ENCODE measurements at places on chromosomes 1 and 21.
A peak's percentile ranks its signal among the peaks of the same experiment; 100 is the strongest.

GRCh38 chr1:229087339-229087738, 183.6 kb upstream of the RAB4A start:
- DNase-seq: no peak
- no peaks in the 10 kb centered on the region for H3K36me3 ChIP-seq

- H3K36me3 ChIP-seq: no peaks in the 10 kb centered on the region
- H3K4me1 ChIP-seq: peaks cover 1% of the 10 kb centered on the region
- no peaks in the 10 kb centered on the region for H3K27me3 ChIP-seq
- no peak overlapping the region for H3K4me3 ChIP-seq
Observed at GRCh38 chr1:65949933-65950332, 157.2 kb downstream of the PDE4B start.

DNA sequence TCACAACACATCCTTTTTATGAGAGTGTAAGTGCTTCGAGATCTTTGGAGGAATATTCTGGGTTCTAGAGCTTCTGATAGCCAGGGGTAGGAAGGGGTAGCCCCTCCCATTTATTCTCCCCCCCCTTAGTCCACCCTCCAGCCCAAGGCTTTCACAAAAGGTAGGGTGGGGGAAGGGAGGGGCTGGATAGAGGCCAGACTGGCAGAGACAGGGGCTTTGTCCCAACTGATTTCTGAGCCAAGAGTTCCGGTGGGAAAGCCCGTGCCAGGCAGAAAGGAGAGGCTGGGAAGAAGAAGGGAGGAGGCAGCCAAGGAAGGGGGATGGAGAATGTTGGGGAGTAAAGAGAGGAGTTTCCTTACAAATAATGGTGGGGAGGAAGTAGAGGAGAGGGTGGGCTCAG, 3.1 kb downstream of the BCAN start:
- H3K27ac ChIP-seq: no peak overlapping the region
- H3K4me3 ChIP-seq: no peak overlapping the region
- H3K27me3 ChIP-seq: peaks cover 87% of the 10 kb centered on the region
- H3K36me3 ChIP-seq: no peaks in the 10 kb centered on the region
- no peak for DNase-seq

DNA sequence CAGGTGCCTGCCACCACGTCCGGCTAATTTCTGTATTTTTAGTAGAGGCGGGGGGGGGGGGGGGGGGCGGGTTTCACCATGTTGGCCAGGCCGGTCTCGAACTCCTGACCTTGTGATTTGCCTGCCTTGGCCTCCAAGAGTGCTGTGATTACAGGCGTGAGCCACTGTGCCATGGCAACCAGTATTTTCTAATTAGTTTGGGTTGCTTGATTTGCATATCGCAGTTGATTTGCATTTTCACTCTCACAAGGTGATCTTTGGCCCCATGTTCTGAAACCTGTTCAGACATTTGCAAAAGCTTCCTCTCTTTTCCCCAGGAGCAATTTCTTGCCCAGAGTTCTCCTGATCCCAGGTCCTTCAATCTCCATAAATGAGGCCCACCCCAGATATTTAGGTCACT, 1.7 kb downstream of the TOR3A start:
- peak overlapping the region; percentile 96 for H3K27ac ChIP-seq
- peaks cover 7% of the 10 kb centered on the region for H3K36me3 ChIP-seq
- DNase-seq: no peak

GRCh38 chr1:177080564-177080963, 83.9 kb downstream of the ASTN1 start:
- H3K36me3 ChIP-seq: no peaks in the 10 kb centered on the region
- no peaks in the 10 kb centered on the region for H3K4me1 ChIP-seq
- no peak for DNase-seq
- H3K27ac ChIP-seq: no peak overlapping the region
- H3K27me3 ChIP-seq: peaks cover 7% of the 10 kb centered on the region

DNA sequence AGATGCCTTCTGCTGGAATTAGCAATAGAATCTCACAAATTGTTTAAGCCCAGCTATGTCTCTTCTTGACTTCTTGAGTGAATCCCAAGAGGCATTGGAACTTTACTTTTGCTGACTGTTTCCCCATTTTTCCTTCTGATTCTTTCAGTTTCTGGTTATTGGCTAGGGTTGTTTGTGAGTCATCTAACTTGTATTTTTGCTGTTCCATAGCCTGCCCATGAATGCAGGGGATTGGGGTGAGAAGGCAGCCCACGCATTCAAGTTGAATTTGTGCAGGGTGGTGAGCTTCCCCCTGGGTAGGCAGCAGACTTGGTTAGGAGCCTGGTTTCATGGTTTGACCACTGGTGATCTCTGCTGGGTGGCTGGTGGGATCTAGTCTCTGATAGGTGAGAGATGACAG, 10.4 kb upstream of the KLF17 start:
- H3K4me1 ChIP-seq: peaks cover 4% of the 10 kb centered on the region
- H3K27me3 ChIP-seq: peaks cover 12% of the 10 kb centered on the region
- no peak overlapping the region for H3K4me3 ChIP-seq

GRCh38 chr1:231465051-231465450, 43.0 kb upstream of the EGLN1 start:
- DNase-seq: no peak
- no peak overlapping the region for H3K27ac ChIP-seq
- H3K36me3 ChIP-seq: peaks cover 8% of the 10 kb centered on the region
- peaks cover 22% of the 10 kb centered on the region for H3K4me1 ChIP-seq
- H3K27me3 ChIP-seq: peaks cover 74% of the 10 kb centered on the region

- H3K27me3 ChIP-seq: no peaks in the 10 kb centered on the region
- no peaks in the 10 kb centered on the region for H3K36me3 ChIP-seq
- H3K4me3 ChIP-seq: no peak overlapping the region
- H3K27ac ChIP-seq: no peak overlapping the region
- no peaks in the 10 kb centered on the region for H3K4me1 ChIP-seq
Observed at GRCh38 chr1:103362348-103363007, 163.0 kb upstream of the RNPC3 start.

DNA sequence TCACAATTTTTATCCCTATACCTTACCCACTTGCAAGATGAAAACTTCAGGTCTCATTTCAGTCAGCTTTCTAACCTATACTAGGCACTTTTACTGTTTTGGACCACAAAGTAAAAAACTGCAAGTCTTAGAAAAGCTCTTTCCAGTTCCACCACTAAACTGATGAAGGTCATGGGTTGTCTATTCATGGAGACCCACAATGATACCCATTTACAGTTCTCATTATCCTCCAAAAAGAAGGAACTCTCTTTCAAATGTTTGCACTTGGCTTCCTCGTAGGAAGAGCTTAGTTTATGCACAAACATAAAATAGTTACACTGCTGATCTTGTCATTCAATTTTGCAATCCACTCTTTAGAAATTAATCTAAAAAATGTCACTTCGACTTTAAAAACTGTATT, 9.3 kb downstream of the ZNF281 start:
- DNase-seq: no peak
- H3K27ac ChIP-seq: no peak overlapping the region
- no peaks in the 10 kb centered on the region for H3K27me3 ChIP-seq
- H3K36me3 ChIP-seq: peaks cover 24% of the 10 kb centered on the region

- no peaks in the 10 kb centered on the region for H3K36me3 ChIP-seq
- no peak overlapping the region for H3K27ac ChIP-seq
- H3K4me1 ChIP-seq: no peaks in the 10 kb centered on the region
Observed at GRCh38 chr1:28796352-28797211, 15.4 kb upstream of the OPRD1 start.

DNA sequence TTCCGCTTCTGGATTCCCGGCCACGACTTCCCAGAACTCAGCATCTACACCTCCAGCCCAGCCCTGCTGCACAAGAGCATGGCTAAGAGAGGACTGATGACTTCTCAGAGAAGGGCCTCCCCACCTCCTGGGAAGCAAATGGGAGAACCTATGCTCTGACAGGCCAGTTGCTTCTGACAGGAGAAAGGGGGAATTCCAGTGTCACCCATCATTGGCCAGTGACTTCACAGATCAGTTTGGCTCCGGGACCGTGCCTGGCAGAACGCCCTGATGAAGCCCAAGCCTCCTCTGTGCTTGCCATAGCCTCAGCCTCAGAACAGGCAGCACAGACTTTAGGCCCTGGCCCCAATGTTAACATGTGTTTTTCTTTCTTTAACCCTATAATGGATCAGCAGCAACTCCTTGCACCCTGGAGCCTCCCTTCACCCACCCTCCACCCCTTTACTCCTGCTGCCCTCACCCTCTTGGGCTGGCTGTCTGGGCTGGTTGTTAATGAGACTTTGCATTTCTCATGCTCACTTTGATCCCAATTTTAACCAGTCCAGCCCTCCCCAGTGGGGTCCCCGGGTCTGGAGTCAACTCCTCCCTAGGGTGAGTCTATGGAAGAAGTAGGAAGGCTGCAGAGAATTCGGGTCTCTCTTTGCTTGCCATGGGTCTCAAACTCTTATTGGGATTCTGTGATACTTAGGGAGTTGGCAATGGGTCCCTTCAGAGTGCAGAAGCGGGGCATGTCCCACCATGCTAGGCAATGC, 42.7 kb upstream of the SLC30A1 start:
- H3K4me3 ChIP-seq: no peak overlapping the region
- H3K27ac ChIP-seq: no peak overlapping the region
- H3K27me3 ChIP-seq: no peaks in the 10 kb centered on the region

GRCh38 chr21:41641510-41641815, 125.4 kb downstream of the RIPK4 start:
- peaks cover 10% of the 10 kb centered on the region for H3K4me1 ChIP-seq
- no peak overlapping the region for H3K27ac ChIP-seq
- no peaks in the 10 kb centered on the region for H3K36me3 ChIP-seq

DNA sequence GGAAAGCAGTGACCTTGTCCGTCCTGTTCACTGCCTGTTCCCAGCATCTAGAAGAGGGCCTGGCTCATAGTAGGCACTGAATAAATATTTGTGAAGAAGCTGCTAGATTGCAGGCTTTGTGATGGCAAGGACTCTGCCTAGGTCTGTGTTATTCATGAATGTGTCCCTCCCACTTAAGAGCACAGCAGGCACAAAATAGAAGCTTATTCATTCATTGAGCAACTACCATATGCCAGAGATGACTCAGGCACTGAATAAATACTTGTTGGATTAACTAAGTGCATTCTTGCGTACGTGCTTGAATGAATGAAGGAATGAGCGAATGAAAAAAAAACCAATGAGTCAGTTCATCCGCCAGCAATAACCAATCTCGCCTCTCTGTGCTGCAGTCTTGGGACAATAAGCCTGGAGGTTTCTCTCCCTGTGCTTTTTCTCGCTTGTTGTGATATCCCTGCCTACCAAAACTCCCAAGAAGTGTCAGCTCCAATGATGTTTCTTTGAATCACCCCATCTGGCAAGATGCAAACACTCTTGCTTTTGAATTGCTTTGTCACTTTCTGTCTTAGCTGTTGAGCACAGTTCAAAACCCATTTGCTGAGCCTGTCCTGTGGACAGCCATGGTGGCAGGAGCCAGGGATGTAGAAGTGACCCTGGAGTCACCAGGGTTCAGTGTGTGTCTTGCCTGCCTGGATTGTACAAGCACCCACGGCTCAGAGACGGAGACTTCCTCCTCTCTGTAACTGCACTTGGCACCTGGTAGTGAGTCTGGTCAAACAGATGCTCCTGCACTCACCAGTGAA, 143.9 kb downstream of the KAZN start:
- no peaks in the 10 kb centered on the region for H3K4me1 ChIP-seq
- no peak overlapping the region for H3K4me3 ChIP-seq
- H3K36me3 ChIP-seq: no peaks in the 10 kb centered on the region
- no peak overlapping the region for H3K27ac ChIP-seq
- peaks cover 31% of the 10 kb centered on the region for H3K27me3 ChIP-seq
- DNase-seq: no peak

GRCh38 chr1:7039590-7040220, 254.5 kb downstream of the CAMTA1 start:
- H3K4me3 ChIP-seq: no peak overlapping the region
- H3K27ac ChIP-seq: no peak overlapping the region
- DNase-seq: no peak
- H3K4me1 ChIP-seq: no peaks in the 10 kb centered on the region

DNA sequence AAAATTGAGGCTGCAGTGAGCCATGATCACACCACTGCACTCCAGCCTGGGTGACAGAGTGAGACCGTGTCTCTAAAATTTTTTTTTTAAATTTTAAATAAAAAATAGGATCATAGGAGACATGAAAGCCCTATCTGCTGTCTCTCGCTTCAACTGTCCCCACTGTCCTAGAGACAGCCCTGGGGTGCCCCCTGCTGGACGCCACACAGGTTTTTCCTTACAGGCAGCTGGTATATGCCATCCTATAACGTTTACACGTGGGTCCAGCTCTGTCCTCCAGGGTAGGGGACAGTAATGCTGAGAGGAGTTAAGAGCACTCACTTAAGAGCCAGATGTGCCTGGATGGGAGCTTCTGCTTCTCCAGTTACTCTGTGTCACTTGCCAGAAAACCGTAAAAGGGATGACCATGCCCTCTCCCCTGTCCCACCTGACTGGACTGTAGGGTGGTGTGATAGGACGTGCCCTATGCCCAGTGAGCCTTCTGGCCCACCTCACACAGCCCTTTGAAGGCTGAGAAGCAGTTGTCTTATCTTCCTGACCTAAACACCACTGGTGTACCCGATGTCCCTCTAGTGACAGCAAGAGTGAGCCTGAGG, 8.5 kb downstream of the FBXO2 start:
- no peaks in the 10 kb centered on the region for H3K36me3 ChIP-seq
- H3K4me1 ChIP-seq: peaks cover 6% of the 10 kb centered on the region
- peak; percentile 77 for DNase-seq

GRCh38 chr21:37032877-37033471, 26.5 kb downstream of the RIPPLY3 start:
- no peaks in the 10 kb centered on the region for H3K36me3 ChIP-seq
- H3K27ac ChIP-seq: no peak overlapping the region
- peaks cover 3% of the 10 kb centered on the region for H3K27me3 ChIP-seq

GRCh38 chr1:4978660-4979390, 324.4 kb downstream of the AJAP1 start:
- H3K27ac ChIP-seq: no peak overlapping the region
- no peaks in the 10 kb centered on the region for H3K36me3 ChIP-seq
- no peak overlapping the region for H3K4me3 ChIP-seq
- peaks cover 3% of the 10 kb centered on the region for H3K4me1 ChIP-seq
- DNase-seq: no peak

GRCh38 chr1:21773585-21773984, 9.4 kb downstream of the USP48 start:
- no peak overlapping the region for H3K4me3 ChIP-seq
- peaks cover 41% of the 10 kb centered on the region for H3K4me1 ChIP-seq
- peaks cover 27% of the 10 kb centered on the region for H3K36me3 ChIP-seq
- H3K27ac ChIP-seq: peak overlapping the region; percentile 65
- no peaks in the 10 kb centered on the region for H3K27me3 ChIP-seq
- no peak for DNase-seq

DNA sequence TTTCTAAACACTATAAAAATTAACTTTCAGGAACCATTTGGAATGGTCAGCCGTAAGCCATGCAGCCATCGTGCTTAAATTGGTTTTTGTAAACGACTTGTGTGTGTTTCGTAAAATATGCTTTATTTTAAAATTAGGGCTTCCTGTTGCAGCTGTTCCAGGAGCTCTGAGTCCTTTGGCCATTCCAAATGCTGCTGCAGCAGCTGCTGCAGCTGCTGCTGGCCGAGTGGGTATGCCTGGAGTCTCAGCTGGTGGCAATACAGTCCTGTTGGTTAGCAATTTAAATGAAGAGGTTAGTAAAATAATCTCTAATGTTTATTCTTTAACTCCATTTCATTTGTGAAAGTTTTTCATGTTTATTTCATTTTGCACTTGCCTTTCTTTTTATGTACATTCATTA, 83.1 kb downstream of the PTBP2 start:
- peaks cover 40% of the 10 kb centered on the region for H3K36me3 ChIP-seq
- no peak for DNase-seq
- no peak overlapping the region for H3K27ac ChIP-seq
- H3K4me1 ChIP-seq: peaks cover 16% of the 10 kb centered on the region

Data from activated naive CD8-positive, alpha-beta T cell treated with anti-CD3 and anti-CD28 coated beads for 36 hours (primary cell).